SK-N-DZ (cell line): ENCODE measurements at places on chromosomes 5 and 9.
A peak's percentile ranks its signal among the peaks of the same experiment; 100 is the strongest.

DNA sequence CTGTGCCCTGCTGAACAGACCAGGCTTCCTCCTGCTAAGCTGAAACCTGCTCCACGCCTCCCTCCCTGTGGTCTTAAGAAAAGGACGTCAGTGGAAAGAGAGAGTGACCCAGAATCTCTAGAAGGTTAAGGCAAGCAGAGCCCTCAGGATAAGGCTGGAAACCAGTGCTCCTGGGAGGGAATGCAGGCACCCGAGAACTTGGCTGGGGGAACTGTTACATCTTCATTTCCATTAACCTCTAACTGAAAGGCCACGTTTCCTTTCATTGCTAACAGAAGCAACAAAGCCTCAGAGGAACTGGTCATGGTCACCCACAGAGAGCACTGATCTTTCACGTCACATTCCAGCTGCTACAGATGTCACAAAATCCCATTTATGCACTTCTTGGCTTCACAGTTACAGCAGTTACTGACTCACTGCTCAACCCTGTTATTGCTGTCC, 26.1 kb upstream of the AKNA start:
- DNase-seq, result no peak

DNA sequence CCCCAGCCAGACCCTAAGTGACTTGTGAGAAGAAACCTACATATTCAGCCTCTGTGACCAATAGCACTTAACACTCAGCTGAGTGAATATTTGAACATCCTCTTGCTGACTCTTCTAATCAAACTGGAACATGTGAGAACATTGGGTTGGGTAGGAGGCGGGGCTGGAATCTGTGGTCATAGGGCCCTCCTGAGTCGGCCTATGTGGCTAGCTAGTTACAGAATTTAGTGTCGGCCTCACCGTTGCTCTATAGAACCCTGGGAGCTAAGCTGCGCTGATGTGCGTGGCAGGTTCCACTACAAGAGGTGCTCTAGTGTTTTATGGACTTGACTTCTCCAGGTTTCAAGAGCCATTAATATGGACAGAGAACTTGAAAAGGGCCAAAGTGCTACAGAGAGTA, 138.8 kb downstream of the DROSHA start:
- DNase-seq, result no peak

DNA sequence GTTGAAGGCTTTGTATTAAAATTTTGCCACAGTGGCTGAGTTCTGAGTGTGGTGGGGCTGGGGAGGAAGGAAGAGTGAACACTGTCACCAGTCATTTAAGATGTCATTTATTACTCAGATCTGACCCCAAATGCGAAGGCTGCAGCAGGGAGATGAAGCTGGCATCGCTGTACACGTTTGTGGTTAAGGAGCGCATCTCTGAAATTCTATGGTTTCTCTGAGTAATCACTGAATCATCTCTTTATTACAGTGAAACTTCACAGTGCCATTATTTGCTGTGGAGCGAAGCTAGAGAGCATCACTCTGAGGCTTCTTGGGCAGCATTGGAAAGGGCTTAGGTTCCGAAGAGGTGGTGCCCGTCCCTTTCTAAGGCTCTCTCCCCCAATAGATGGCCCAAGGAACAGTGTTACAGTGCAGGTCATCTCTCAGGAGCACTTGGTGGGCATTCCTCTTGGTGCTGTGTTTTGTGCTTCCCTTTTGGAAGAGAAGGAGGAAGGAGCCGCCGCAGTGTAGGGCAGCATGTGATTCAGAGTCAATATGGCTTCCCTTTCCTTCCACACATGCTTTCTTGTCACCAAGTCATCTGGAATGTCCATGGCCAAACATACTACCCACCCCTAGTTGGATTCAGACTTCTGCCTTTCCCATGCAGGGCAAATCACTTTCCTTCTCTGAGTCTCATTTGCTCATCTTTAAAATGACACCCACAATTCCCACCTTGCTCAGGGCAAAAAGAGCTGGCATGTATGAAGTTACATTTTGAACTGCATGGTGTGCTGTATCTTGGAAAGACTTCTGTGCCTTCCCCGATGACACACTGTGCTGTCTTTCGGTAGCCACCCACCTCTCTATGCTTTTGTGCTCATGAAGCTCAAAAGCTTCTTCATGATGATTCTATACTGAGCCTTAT, 9.3 kb upstream of the TEX48 start:
- DNase-seq, result no peak

GRCh38 chr5:163407034-163407655, 30.2 kb upstream of the CCNG1 start:
- no peak for DNase-seq

- DNase-seq, result no peak
These were observed 36.0 kb downstream of the GADD45G start for GRCh38 chr9:89640801-89641200.

DNA sequence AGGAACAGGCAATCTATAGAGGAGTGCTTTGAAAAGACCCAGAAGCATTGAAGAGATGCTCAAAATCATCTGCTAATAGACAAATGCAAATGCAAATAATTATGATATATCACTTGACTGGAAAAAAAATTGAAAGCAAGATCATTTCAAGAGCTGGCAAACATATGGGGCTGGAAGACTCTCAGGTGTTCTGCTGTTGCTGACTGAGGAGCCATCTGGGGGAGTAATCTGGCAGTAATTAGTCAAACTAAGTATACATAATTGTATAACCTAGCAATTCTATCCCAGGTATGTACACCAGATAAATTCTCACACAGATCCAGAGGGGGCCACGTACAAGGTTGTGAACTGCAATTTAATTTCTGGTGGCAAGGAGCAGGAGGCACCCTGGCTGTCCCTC, 4.6 kb upstream of the HMHB1 start:
- DNase-seq, result peak; percentile 24

DNA sequence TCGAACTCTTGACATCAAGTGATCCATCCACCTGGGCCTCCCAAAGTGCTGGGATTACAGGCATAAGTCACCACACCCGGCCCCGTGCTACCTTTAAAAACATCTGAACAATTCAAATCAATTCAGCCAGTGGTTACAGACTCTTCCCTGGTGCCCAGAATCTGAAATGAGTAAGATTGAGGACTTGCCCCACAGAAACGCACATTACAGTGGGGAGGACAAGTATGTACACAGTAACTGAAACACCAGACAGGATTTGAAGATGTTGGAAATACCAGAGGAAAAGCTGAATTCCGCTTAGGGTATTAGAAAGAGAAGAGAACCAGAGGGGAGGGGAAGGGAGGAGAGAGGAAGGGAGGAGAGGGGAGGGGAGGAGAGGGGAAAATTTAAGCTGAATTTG, 17.8 kb downstream of the NIM1K start:
- DNase-seq, result no peak

GRCh38 chr9:89465001-89465451, 32.9 kb downstream of the SEMA4D start:
- DNase-seq, result no peak

DNA sequence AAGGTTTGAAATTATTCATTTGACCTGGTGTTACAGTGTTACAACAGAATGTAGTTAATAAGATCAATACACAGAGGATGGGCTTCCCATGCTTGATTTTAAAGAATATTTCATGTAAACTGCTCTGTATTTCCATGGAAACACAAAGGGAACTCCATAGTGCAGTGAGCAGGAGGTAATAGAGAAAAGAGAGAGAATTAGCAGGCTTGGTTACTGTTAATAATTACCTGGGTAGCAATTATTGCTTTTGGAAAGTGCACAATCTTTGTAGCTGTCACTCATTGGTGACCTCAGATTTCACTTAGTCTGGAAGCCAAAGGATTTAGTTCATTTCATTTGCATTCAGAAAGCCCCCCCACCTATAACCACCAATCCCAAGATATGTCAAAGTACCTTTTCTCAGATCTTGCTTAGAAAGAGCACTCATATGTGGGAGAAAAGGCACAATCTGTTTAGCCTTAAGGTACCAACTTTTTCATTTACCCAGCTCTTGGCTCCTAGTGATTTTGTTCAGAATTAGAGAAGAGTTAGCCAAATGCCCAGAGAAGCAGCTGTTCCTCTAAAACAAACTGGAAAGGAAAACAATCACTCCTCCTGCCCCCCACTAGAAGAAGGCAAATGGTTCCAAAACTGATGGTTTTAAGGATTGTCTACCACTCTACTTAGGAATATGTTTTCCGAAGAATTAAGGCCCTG, 234.5 kb upstream of the SLC24A2 start:
- no peak for DNase-seq

DNA sequence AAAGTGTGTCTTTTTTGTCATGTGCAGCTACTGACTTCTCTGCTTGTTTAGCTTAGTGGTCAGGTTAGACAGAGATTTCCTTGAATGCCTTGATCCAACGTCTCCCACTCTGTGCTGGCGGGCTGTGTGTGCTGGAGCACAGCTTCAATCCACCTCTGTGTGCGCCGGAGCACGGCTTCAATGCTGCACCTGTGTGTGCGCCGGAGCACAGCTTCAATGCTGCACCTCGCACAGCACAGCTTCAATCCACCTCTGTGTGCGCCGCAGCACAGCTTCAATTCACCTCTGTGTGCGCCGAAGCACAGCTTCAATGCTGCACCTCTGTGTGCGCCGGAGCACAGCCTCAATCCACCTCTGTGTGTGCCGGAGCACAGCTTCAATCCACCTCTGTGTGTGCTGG, 69.0 kb upstream of the PHYKPL start:
- no peak for DNase-seq

DNA sequence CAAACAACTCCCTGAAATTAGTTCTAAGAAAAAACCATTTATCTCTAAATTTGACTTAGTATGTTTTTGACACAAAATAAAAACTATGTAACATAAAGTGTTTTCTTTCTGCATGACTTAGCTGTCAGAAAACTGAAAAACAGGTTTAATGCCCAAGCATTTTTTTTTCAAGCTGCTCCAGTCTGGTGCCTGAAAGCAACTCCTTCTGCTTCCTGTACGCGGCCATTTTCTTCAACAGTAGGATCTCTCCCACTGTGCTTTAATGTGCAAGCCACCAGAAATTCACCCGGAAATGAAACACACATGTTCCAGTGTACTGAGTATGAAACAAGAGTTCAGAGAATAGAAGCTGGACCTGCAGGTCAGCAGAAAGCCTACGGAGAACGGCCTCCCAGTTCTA, 161.2 kb downstream of the MED27 start:
- no peak for DNase-seq

GRCh38 chr5:88556406-88556805, 287.8 kb upstream of the TMEM161B start:
- DNase-seq, result peak; percentile 2

DNA sequence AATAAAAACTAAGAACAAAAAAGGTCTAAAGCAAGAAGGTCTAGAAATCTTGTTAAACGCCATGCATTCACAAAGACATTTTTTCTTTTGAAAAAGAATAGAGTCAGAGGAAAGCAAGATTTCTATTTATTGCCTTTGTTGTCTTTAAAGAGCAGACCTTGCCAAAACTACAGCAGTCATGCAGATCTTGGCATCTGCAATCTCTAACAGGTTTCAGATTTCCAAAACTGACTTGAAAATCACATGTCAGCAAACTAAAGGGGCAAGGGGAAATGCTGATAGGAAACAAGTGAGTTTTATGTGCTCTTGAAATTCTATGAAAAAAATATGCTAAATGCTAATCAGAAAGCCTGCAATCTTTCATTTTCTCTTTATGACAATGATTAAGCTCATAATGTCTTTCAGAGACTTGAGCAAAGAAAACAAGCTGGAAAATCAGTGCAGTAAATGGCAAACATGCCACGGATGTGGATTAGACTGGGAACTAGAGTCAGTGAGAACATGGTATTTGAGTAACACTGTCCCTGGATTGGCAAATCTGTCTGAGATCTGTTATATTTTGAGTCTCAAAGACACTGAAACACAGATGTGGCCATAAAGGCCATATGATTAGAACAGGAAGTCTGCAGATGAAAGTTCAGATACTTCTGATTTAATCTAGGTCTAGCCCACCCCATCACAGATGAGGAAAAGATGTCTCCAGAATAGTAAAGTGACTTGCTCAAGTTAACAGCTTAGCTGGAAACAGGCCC, 361.4 kb upstream of the RPS23 start:
- DNase-seq, result peak; percentile 39

- DNase-seq, result no peak
These were observed 87.7 kb downstream of the AUH start for GRCh38 chr9:91273853-91274552.

- no peak for DNase-seq
These were observed 174.4 kb downstream of the SLIT3 start for GRCh38 chr5:169126481-169127021.

DNA sequence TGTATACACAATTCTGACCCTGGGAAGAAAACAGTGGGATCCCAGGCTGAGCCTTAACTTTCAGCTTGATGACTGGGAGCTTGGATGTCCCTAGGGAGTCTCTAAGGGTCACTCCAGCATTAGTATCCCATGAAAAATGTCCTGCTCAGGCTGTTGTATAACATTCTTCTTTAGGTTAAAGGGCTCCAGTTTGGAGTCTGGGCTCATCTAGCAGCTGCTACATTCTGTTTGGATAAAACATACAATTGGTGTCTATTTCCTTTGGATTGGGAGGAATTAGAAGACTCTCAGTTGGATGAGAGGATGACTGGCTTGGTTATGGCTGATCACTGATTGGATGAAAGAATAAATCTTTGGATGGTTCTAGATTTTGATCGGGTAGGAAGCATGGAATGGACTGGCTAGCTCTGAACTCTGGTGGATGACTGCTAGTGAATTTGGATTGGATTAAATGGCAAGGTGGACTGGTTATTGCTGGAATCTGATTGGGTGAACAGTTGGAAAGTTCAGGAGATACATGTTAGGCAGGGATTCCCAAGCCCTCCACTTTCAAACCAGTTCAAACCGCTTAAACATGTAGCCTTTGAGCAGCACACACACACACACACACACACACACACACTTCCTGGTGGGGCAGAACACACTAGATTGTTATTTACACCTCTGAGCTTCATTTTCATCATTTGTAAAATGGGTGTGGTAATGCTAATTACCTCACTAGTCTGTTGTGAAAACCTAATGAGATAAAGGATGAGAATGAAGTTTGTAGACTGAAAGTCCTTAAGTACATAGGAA, 7.1 kb upstream of the MYOZ3 start:
- no peak for DNase-seq

DNA sequence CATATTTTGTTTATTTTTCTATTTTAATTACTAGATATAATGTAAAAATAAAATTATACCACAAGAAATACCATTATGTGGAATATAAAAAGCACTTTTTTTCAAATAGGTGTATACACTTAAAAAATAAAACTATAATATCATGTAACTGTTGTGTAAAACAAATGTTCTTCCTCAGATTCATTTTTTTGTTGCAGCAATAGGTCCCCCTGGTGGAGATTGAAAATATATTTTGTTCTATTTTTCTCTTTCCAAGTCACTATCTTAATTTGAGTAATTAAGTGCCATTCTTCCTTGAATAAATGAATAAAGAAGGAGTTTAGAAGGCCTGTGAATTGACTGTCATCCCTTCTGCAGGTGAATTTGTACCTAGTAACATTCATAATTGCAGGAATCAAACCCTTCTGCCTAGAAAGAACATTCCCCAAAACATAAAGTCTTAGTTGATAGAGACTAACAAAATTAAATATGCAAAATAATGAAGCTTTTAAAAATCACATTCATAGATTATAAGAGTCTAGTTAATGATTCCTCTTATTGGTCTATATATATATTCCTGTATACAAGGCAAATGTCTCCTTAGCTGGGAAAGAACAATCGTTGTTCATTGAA, 23.4 kb downstream of the CETN3 start:
- peak; percentile 42 for DNase-seq
